ENCODE measurements at places on chromosomes 3 and 15.

GRCh38 chr15:99662903-99663302 is 70.3 kb downstream of the LYSMD4 start:
- DNase-seq, result no peak

GRCh38 chr3:196991581-196992460 is 23.2 kb upstream of the PIGZ start:
- DNase-seq, result no peak

GRCh38 chr3:120472121-120472844 is 21.5 kb upstream of the FSTL1 start:
- DNase-seq, result no peak

DNA sequence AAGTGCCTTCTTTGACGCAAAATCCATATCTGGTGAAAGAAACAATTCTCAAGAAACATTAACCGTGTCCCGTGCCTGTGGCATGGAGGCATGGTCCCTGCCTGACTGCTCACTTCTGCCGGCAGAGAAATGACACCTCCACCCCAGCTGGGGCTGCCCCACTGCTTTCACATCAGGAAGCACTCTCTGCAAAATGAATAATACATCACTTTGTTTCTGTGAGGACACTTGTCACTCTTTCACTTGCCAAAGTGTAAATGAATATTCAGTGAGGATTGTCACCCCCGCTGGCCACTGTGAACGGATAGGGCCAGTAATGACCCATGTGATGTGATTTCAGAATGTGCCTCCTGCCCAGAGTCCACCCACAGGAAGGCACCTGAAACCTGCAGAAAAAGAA is 31.1 kb upstream of the SLC24A5 start:
- no peak for DNase-seq

- no peak for DNase-seq
Observed at GRCh38 chr3:70256566-70256965, 55.9 kb downstream of the MDFIC2 start.

- DNase-seq, result no peak
Observed at GRCh38 chr15:94263341-94264273, 32.2 kb downstream of the MCTP2 start.

DNA sequence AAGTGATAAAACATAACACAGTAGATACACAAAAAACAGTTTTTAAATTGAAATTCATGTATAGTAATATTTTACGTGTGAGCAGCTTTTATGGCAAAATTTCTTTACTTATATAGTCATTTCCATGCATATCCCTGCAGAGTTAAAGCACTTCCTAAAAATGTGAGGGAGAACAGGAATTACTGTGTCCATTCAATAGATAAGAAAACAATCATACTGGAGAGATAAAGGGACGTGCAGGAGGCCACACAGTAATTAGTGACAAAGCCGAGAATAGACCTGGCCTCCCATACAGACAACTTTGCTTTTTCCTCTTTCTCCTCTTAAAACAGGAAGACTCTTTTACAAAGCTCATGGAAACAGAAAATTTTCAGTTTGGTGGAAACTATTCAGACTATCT is 247.5 kb downstream of the CDIN1 start:
- no peak for DNase-seq

DNA sequence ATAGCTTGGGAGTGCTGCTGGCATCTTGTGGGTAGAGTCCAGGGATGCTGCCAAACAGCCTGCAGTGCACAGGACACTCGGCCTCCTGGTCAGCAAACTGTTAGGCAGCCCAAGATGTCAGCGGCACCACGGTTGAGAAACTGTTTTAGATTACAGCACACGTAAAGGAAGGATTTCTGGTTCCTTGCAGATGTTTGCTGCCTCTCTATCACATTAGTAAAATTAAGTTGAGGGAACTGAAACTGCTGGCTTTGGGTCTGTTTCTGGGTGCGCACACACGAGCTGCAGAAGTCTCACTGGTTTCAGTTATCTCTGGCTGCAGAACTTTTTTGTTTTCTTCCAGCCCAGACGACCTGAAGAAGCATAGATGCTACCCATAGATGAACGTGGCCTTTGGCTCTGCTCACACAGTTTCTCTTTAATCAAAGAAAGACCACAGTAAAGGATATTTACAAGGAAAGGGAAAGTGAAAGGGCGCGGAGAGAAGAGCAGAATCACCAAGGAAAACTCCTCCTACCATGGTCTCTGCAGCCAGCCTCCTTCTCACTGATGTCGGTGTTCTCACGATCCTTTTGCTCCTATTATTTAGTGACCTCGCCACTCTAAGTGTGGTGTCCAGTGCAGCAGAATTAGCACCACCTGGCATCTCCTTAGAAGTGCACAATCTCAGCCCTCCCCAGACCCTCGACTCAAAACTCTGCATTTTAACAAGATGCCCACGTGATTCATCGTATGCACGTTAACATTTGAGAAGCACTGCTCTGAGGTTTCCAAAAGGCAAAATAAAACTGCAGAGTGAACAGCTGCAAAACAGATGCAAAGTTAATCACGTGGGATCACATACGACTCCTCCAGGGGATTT is 50.6 kb upstream of the AKAP13 start:
- no peak for DNase-seq

GRCh38 chr3:30098653-30099455 is 507.5 kb upstream of the TGFBR2 start:
- DNase-seq, result no peak

DNA sequence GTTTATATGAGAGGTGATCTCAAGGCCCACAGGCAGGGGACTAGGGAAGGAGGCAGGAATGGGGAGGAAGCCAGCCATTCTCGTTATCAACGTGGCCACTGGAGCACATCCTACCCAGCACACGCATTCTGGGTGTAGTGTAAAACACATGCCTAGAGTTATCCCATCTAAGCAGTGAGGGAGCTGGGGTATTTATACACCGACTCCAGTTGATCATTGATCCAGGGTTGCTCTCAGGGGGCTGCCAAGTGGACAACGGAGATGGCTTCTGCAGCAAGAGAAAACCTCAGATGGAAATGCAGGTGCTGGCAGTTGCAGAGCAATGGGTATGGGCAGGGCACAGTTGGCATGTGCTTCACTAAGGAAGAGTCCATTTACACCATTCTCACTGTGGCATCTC is 30.4 kb upstream of the SYNM start:
- no peak for DNase-seq

- DNase-seq, result no peak
Observed at GRCh38 chr3:118803096-118803476, 231.6 kb downstream of the IGSF11 start.
